ENCODE measurements at places on chromosomes 7 and 10. TPM values are rescaled to one million over a fixed set of nuclear protein-coding genes. Genes with fewer than 3 reads are reported as not detected.
A peak's percentile ranks its signal among the peaks of the same experiment; 100 is the strongest.

GRCh38 chr10:6507311-6507710 is 72.8 kb downstream of the PRKCQ start:
- no peaks in the 10 kb centered on the region for H3K36me3 ChIP-seq
- DNase-seq: no peak
- H3K4me3 ChIP-seq: no peak overlapping the region
- no peaks in the 10 kb centered on the region for H3K4me1 ChIP-seq
- no peaks in the 10 kb centered on the region for H3K27me3 ChIP-seq
- no peak overlapping the region for H3K27ac ChIP-seq

GRCh38 chr10:116096526-116096925 is 176.5 kb downstream of the GFRA1 start:
- H3K27me3 ChIP-seq: no peaks in the 10 kb centered on the region
- no peak overlapping the region for H3K27ac ChIP-seq
- no peaks in the 10 kb centered on the region for H3K36me3 ChIP-seq
- no peak for DNase-seq
- peaks cover 2% of the 10 kb centered on the region for H3K4me1 ChIP-seq

DNA sequence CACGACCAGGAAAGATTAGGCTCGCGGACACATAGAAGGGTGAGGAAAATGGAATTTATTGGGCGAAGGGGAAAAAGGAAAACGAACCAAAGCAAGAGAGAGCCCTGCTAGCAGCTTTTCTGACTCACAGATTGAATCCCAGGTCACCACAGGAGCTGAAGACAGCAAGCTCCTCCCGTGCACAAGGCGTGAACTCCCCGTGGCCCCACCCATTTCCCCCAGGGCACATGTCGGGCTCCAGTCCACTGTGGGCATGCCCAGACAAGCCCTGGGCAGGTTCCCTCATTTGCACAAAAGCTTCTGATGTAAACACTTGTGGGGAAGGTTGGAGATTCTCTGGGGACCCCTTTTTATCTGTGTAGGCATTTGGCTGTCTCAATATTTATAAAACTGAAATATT is 582.4 kb downstream of the SUGCT start:
- no peaks in the 10 kb centered on the region for H3K36me3 ChIP-seq
- no peak overlapping the region for H3K4me3 ChIP-seq
- DNase-seq: peak; percentile 48
- H3K27me3 ChIP-seq: no peaks in the 10 kb centered on the region
- peaks cover 6% of the 10 kb centered on the region for H3K4me1 ChIP-seq

The NAT16 gene
- not detected for total RNA-seq

The MRC1 gene
- 13.2 TPM for total RNA-seq

The KCNH2 gene
- 6.7 TPM for total RNA-seq

The DNAJB9 gene
- 26.5 TPM for total RNA-seq
